Stimulated activated CD4-positive, alpha-beta T cell treated with anti-CD3 and anti-CD28 coated beads, Interleukin-4, amount 100 ng/mL, for 24 hours (primary cell): ENCODE measurements at places on chromosomes 11 and 22.

- DNase-seq: no peak
Measured at GRCh38 chr11:116263019-116263418, 509.8 kb downstream of the BUD13 start.

DNA sequence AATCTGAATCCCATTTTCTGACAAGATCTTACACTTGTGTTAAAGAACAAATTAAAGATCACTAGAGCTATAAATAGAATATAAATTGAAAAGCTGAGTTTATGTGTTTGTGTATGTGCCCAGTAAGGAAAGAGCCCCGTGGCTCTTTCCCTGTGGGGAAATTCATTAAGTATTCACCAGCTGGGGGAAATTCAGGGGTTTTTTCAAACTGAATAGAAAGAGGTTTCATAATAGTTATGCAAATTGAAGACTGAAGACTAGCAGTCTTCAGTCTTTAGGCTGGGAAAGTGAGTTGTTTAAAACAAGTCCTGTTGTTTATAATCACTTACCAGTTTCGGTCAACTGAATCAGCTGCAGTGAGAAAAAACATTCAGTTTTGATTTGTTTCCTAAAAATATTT lies 11.3 kb upstream of the MS4A7 start:
- no peak for DNase-seq

DNA sequence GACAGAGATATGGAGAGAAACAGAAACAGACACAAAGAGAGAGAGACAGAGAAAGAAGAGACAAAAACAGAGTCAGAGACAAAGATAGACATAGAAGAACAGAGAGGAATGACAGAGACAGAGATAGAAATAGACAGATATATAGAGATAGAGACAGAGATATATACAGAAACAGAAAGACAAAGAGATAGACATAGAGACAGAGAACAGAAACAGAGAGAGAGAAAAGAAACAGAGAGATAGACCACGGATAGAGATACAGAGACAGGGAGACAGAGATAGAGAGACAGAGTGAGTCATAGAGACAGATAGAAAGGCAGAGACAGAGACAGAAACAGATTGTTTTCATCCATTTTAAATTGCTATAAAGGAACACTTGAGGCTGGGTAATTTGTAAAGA lies 12.3 kb upstream of the MPEG1 start:
- no peak for DNase-seq

DNA sequence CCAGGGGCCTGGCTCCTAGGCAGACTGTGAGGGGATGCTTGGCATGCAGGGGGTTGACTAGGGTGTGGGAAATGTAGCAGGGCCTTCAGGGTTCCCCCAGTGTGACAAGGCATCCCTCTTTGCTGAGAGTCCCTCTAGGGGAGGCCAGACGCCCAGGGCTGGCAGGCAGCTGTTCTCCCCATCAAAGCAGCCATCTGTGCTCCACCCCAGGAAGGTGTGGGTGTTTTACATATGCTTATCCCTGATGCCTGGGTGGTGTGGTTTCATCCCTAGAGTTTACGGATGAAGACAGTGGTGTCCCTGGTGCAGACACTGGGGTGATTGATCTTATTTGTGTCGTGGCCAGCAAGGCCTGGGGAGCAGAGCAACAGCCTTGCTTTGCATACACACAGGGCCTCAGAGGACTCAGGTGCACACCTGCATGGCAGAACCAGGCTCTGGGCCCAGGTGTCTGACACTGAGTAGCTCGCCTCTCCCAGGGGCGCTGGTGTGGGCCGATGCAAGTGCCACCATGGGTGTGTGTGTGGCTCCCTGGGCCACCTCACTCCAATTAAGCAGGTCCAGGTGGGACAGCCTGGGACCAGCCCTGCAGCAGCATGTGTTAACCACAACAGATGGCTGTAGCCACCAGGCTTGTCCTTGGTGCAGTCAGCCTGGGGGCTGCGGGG lies 74.2 kb downstream of the MED15 start:
- DNase-seq: no peak

GRCh38 chr11:10477690-10478046 lies 22.6 kb downstream of the AMPD3 start:
- no peak for DNase-seq
